ENCODE measurements at places on chromosomes 2 and 18.
A peak's percentile ranks its signal among the peaks of the same experiment; 100 is the strongest.

DNA sequence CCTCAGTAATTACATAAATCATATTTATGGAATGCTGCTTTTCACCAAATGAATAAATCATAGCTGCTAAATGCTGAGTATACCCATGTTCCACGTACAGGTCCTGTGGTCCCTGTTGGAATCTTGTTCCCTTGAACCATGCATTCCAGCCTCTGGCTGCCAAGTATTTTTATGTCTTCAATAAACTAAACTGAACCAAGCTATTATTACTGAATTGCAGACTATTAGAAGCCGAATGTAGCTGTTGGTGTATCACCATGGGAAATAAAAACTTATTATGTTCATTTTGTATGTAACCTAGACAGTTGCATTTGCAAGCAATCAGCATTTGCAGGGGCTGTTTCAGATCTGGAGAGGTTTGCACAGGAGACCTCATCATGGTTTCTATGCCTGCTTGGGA lies 362.4 kb downstream of the ADCYAP1 start:
- DNase-seq: no peak

DNA sequence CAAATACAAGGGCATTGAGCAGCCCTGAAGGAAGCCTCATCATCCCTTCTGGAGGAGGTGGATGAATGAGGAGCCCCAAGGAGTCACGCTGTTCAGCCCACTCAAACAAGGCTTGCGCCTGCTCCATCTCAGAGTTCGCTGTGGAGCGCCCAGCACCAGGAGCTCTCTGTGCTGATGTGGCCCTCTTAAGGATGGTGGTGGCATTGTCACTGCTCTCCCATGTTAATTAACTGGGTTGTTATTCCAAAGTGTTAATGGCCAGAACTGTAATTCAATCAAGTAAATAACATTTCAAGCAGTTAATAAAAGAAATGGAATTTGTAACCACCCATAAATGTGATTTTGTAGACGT lies 726.0 kb upstream of the RAB6C start:
- no peak for DNase-seq

GRCh38 chr2:157782057-157782845 lies 93.9 kb downstream of the ACVR1 start:
- DNase-seq: peak; percentile 72

DNA sequence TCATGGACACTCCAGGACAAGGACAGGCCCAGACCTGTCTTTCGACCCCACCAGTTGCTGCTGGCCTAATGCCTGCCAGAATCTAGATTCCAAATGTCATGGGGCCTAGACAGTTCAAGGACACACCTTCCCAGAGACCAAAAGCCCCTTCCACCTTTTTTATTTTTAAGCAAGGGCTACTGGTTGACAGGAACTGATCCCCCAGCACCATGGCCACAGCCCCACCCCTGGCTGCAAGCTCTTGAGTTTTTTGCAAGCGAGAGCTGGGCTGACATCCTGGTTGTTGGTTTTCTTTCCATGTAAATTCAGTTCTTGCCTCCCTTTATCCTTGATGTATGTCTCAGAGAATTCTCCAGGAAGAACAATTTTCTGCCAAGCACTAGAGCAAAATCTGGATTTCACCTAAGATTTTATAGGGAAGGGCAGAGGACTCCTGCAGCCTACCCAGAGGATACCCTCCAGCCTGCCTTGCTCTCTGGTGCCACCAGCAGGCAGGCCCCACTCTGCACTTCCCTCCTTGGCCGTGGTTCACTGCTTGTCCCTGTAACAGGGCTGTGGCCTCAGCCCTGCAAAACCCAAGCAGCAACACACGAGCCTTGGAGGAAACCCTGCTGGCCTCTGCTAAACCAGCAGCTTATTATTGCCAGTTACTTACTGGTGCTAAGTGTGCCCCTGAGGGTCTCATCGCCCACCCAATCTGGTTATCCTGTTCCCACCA lies 97.7 kb downstream of the TWIST2 start:
- DNase-seq: peak; percentile 0

DNA sequence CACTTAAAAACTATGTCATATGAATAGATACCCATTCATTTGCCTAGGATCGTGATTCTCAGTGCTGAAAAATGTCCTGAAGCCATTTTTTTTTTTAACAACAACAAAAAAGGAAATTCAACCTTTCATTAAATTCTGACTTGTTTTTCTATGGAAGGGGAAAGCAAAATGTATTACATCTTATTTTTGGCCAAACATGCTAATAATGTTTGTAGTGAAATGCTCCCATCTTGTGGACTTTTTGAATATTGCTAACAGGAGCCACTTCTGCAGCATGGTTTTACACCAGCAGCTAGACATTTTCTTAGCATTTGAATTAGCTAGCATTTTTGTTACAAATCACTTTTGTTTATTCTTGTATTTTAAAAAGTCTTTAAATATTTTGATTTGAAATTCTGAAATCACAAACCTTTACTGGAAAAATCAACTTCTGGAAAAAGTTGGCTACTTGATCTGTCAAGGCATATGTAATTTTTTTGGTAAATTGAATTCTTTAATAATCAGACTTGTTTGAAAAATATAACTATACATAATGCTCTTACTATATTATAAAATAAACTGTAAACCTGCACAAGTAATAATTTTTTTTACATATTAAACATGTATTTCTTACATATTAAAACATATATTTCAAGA lies 75.8 kb downstream of the KIDINS220 start:
- DNase-seq: peak; percentile 29

- DNase-seq: no peak
These were observed 43.9 kb upstream of the RAB11FIP5 start for GRCh38 chr2:73156539-73157124.

GRCh38 chr2:100861340-100861739 lies 41.4 kb downstream of the NPAS2 start:
- no peak for DNase-seq

DNA sequence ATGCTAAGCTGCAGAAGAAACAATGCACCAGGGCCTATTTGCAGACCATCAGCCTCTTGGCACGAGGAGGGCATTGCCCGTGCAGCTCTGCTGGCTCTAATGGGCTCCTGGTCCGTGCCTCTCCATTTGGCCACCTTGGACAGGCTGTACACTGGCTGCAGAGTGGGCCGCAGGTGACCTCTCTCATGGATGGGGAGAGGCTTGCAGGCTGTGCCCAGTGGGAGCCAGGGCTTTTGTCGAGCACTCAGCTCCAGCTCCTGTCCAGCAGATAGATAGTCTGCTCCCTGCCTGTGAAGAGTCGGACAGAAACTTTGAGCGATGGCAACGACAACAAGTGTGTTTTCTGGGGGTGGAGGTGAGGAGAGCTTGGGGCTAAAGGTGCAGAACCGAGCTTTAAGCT lies 100.9 kb downstream of the MBP start:
- DNase-seq: no peak

DNA sequence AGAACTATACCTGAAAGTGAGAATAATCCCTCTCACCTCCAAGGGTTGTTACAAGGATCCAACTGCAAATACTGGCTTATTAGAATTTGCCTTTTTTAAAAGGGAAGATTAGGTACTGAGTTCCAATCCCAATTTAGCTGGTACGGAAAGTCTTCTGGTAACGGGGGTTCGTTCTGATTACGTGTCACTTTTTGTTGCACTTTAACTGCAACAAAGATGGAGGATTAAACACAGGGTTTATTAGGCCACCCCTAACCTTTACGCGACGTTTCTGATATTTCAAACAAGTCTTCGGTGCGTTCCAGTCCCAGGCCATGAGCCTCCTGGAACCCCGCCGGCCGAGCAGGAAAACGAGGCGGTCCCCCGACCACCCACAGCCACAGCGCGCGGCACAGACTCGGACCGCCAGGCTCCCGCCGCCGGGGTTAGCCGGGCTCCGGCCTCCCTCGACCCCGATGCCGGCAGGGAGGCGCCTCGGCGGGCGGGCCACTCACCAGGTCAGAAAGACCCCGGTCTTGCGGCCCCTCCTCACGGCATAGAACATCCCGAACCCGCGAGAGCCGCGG lies 411 bp downstream of the RNASEH1 start:
- no peak for DNase-seq

DNA sequence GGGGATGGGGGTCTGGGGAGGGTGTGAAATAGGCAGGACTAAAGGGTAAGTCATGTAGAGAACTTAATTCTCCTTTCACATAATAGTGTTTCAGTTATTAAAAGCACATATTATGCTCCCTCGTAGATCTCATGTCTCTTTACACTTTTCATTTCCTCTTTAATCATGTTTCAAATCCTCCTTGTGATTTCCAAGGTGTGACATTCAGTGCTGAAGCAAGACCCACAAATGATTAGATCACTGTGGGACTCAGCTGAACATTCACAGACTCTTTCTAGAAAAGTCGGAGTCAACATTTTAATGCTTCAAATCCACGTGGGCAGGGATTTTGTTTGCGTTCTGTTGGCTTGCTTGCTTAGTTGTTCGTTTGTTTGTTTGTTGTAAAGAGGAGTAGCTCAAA lies 34.7 kb upstream of the CALCRL start:
- no peak for DNase-seq

DNA sequence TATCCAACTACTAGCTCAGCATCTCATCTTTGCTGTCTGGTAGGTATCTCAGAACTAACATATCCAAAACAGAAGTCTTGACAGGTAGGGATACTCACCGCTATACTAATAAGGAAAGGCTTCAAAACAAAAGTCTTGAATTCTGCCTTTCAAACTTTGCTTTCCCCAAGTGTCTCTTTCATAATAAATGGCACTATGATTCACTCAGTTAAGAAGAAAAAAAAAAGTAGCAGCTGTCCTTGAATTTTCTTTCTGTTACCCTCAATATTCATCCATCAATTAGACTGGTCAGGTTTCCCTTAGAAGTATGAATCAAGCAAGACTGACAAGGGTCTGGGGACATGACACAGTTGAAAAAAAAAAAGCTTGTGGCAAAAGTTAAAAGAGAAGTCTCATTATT lies 175.1 kb downstream of the GULP1 start:
- no peak for DNase-seq

DNA sequence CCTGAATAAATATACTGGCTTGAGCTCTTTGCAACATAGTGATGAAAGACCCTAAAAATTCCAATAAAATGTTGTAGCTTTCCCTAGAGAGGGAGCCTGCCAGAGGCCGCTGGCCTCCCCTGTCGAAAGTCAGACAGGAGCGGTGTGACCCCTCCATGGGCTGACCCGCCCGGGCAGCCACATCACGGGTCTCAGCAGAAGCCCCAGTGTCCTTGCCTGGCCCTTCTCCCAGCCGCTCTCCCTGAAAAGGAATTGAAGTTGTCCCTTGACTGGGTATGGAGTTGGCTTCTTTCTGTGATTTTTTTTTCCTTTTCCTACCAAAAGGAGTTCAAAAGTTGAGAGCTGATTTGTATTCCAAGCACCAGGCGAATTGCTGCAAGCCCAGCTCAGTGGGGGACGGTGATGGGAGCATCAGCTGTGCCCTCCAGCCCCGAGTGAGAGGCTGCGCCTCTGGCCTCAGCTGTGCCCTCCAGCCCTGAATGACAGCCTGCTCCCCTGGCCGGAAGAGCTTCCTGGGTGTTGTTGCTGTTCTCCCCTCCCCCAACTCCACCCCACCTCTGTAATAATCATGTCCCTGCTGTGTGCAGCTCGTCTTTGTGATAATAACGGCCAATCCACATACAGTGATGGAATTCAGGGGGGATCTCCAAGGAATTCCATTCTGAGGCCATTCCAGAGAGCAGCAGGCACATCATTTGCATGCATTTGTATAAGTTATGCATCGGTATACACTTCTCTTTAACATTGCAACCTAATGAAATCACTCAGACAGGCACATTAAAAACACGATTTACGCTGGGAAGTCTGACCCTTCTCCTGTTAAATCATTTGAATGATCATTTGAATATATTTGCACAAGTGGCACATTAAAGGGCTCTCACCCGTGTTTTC lies 501.0 kb downstream of the EIPR1 start:
- DNase-seq: no peak

DNA sequence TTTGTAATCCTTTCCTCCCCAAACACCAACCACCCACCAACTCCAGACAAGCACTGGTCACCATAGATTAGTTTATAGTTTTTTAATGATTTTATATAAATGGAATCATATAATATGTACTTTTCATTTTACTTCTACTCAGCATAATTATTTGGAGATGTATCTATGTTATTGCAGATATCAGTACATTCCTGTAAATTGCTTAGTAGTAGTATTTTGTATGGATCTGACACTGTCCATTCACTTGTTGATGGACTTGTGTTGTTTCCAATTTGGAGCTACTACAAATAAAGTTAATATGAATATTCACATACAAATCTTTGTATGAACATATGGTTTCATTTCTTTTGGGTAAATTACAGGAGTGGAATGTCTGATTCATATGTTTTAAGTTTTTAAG lies 31.0 kb downstream of the ZC3H15 start:
- DNase-seq: no peak

DNA sequence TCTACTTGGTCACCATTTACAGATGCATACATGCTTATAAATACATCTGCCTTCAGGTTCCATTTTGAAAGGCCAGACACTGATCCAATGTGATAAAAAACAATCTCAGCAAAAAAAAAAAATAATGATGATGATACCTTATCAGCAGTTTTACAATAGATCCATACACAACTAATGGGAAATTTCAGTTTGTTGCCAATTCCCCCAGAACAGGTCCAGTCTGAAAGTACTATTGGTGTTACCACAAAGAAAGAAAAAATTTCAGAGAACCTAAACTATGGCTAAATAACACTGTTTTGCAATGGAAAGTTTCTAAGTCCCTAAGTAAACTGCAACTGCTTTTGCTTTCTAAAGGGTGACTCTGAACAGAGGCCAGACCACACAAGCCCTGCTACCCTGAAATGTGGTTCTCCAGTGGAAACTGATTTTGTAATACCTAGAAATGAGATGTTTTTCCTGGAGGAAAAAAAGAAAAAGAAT lies 54.1 kb downstream of the LPIN2 start:
- no peak for DNase-seq

DNA sequence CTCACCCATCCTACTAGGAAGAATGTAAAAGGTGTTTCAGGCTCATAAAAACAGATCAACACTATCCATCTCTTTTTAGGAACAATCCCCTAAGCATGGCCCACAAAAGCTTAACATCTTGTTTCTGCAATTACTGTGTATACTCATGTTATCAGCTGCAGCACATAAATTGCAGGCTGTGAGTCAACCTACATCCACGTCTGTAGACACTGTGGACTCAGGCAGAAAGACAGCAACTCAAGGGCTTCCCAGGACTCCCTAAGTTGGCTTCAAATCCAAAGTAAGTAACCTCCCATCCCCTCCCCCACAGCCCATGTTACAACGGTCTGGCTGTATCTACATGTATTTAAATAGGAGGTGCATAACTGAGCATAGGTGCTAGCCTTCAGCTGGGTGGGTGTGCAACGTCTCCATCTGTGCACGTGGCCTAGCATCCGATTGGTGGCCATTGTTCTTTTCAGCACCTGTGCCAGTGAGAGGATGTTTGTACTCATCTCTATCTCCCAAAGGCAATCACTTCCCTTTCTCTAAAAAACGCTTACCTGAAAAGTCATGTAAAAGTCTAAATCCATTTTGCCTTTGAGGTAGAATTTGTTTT lies 30.1 kb downstream of the UXS1 start:
- no peak for DNase-seq

- no peak for DNase-seq
These were observed 52.2 kb downstream of the NGEF start for GRCh38 chr2:232960862-232961261.

- no peak for DNase-seq
These were observed 74.8 kb upstream of the PIEZO2 start for GRCh38 chr18:11224153-11224552.
